ENCODE measurements at places on chromosomes 5 and 9.
A peak's percentile ranks its signal among the peaks of the same experiment; 100 is the strongest.

DNA sequence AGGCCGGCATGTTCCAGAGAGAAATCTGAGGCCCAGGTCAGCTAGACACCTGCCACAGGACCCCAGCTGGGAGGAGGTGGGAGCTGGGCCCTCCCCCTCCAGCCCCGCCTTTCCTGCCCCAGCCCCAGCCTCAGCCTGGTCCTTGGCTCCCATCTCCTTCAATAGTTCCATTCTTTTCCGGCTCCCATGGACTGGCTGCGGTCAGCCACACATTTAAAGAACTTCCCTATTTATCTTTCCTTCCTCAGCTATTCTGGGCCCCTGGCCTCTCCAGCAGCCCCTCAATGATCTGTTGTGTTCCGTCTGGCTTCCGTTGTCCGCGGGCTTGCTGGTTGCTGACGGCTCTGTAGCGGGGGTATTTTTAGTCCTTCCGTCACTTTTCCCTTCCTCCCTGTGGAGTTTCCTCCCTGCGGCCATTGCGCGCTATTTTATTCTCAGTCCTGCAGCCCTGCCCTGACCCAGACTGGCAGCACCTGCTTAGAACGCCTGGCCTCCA lies 73.8 kb downstream of the AMBP start:
- DNase-seq, result no peak

DNA sequence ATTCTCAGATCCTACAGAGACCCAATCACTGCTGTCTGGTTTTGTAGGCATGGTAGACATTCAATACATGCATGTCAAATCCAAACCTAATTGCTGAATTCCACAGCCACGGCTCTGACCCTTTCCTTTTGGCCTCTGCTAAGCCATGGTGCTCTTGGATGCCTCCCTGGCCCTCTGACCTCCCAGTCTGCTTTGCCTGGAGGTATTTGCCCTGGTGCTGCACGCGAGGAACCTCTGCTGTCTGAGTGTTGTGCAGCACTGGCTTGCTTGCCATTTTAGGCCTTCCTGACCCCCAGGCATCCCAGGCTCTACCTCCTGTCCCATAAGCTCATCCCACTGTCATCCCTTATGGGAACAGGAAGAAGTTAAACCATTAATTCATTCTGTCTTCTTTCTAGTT lies 60.9 kb downstream of the DOCK2 start:
- no peak for DNase-seq

GRCh38 chr5:148849461-148849860 lies 23.1 kb downstream of the ADRB2 start:
- no peak for DNase-seq

- no peak for DNase-seq
Measured at GRCh38 chr5:6743161-6743560, 29.9 kb downstream of the TENT4A start.

GRCh38 chr5:145947581-145947980 lies 11.2 kb downstream of the SH3RF2 start:
- no peak for DNase-seq

- DNase-seq, result no peak
Measured at GRCh38 chr5:72821776-72822175, 5.3 kb downstream of the TNPO1 start.

DNA sequence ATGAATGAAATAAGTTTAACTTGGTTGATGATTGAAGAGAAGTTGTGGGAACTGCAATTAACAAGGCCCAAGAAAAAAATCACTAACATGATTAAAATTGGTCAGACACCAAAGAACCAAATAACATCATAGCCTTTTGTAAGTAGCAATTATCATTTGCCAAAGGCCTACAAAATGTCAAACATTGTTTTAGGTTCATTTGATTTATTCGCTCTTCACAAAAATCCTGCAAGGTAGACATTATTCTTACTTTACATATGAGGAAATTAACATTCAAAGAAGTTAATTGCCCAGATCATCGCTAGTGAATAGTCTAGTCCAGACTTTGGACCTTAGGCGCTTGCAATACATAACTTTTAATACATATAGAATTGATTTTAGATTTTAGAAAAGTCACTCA lies 2.6 kb downstream of the POLK start:
- DNase-seq, result no peak

- peak; percentile 64 for DNase-seq
Measured at GRCh38 chr9:126390923-126391322, 64.3 kb downstream of the MVB12B start.

DNA sequence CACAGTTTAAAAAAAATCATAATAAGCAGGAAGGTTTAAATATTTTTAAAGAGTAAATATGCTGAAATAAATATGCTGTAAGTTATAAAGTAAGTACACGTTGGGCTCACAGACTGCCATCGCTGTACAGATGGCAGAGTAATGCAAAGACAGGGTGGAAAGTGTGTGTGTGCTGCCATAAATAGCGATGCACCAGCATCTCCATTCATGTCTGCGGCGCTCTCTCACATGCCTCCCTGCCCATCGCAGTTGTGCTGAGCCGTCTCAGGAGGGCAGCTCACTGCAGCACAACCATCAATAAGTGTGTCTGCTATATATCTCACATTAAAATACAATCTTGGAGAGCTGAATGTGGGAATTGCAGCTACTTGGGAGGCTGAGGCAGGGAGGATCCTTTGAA lies 14.3 kb downstream of the MOCS2 start:
- DNase-seq, result no peak

GRCh38 chr5:180689775-180690174 lies 40.4 kb upstream of the FLT4 start:
- no peak for DNase-seq

- no peak for DNase-seq
Measured at GRCh38 chr9:13263511-13263910, 16.0 kb downstream of the MPDZ start.

DNA sequence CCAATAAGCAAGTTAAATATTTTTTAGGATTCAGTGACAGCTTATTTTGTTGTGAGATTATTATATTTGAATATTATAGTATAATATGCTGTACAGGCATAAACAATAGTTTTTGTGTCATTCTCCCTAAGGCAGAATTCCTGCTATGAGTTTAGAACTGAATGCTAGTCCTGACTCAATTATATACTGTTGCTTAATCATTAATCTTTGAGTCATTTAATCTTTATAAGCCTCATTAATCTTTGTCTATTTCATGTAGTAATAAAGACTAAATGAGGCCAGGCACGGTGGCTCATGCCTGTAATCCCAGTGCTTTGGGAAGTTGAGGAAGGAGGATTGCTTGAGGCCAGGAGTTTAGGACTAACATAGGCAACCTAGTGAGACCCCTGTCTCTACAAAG lies 3.6 kb upstream of the DCP2 start:
- DNase-seq, result no peak

GRCh38 chr5:79512471-79513307 lies 1.2 kb downstream of the HOMER1 start:
- peak; percentile 27 for DNase-seq

GRCh38 chr9:137739371-137740309 lies 120.8 kb downstream of the EHMT1 start:
- DNase-seq, result no peak

DNA sequence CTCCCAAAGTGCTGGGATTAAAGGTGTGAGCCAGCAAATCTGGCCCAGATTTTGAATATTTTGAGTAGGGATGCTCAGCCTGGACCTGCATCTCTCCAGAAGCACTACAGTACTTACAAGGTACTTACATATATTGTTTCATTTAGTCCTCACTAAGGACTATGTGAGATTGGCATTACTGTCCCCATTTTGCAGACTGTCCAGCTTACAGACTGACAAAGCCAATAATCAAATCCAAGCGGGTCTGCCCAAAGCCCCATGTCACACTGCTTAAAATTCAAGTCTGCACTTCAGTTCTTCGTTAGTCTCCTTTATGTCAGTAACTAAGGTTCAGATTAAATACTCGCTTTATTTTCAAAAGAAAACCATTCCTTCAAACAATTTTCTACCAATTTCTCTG lies 7.1 kb downstream of the MAPKAP1 start:
- no peak for DNase-seq

Data from RPMI8226 (cell line).